ENCODE measurements at places on chromosomes 1 and 21. TPM values are rescaled to one million over a fixed set of nuclear protein-coding genes. Genes with fewer than 3 reads are reported as not detected.

DNA sequence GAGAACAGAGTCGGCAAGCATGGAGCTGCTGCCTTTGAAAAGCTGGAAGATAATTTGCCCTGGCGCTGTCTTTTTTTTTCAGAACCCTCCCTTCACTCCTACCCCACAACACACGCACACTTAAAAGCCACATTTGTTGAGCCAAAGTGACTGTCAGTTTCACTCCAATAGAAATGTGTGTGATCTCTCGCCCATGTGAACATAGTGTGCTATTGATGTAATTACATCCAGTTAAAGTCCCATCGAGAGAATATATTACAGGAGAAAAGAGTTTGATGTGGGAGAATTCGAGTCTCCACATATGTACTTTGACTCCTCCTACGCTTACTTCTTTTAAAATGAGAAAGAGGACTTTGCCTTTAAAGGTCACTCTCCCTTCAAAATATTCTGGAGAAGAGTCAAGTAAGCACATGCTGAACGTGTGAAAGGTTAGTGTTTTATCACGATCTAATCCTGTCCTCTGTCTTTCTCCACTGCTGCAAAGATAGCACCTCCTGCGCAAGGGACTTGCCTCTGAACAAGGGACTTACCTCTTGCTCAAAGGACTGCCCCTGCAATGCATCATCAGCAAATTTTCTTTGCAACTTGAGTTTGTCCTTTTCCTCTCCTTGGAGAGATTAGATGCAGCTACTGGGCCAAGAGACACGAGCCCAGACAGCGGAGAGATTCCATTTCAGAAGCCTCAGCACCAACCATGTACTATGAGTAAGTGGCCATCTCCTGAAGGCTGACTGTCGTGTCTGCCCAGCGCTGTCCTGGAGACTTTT lies 613.9 kb downstream of the PTPRU start:
- no peaks in the 10 kb centered on the region for H3K4me1 ChIP-seq
- no peak overlapping the region for H3K4me3 ChIP-seq
- DNase-seq = no peak
- no peaks in the 10 kb centered on the region for H3K36me3 ChIP-seq

DNA sequence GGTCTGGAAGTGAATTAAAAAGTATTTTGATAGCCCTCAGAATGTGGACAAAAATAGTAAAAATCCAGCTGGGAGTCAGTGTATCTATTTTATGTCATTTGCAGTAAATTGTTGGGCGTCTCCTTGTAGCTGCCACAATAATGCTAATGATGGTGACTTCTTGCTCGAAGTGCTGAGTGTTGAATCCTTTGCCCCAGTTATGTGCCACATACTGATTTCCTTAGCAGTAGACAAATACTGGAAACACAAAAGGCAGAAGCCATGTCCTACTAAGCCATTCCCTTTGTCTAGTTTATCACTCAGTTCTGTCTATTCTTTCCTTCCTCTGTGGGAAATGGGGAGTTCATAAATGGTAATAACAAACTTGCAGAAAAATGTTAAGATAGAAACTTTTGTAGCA lies 70.7 kb upstream of the CXADR start:
- no peak overlapping the region for H3K4me3 ChIP-seq
- H3K36me3 ChIP-seq = no peaks in the 10 kb centered on the region
- DNase-seq = no peak
- peaks cover 13% of the 10 kb centered on the region for H3K27me3 ChIP-seq
- H3K27ac ChIP-seq = no peak overlapping the region

PPM1J gene
- 1.2 TPM for total RNA-seq

DNA sequence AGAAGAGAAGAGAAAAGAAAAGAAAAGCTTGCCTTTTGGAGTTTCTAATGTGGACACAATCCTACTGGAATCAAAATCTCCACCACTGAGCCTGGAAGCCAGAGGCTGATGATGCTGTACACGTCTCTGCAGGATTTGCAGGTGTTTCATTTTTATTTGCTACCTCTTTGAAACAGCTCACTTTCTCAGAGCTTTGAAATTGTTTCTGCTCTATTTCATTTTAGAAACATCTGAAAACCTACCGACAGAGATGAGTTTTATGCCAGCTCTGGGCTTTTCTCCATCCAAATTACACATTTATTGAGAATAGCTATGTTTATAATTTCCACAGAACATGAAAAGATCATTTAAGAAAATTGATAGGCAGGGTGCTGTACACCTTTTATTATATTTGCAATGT lies 46.2 kb downstream of the URB2 start:
- H3K27me3 ChIP-seq = peaks cover 2% of the 10 kb centered on the region
- H3K4me3 ChIP-seq = no peak overlapping the region
- H3K4me1 ChIP-seq = no peaks in the 10 kb centered on the region
- DNase-seq = no peak

DNA sequence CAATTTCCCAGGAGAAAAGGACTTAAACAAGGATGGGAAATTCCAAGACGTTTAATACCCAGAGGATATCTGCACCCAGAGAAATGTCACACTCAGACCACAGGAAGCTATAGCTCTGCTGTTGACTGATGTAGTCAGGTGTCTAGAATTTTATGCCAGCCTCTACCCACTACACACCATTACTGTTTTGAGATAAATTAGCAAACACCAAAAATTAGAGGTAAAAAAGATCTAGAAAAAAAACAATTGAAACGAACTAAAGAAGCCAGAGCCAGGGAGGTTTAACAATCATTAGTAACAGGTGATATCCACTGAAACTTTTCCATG lies 519.9 kb downstream of the SMYD3 start:
- H3K4me3 ChIP-seq = peak overlapping the region; percentile 62
- peaks cover 7% of the 10 kb centered on the region for H3K36me3 ChIP-seq
- peaks cover 51% of the 10 kb centered on the region for H3K4me1 ChIP-seq
- peak overlapping the region; percentile 73 for H3K27ac ChIP-seq
- peaks cover 1% of the 10 kb centered on the region for H3K27me3 ChIP-seq
